ENCODE measurements at places on chromosomes 5 and 9.
A peak's percentile ranks its signal among the peaks of the same experiment; 100 is the strongest.

DNA sequence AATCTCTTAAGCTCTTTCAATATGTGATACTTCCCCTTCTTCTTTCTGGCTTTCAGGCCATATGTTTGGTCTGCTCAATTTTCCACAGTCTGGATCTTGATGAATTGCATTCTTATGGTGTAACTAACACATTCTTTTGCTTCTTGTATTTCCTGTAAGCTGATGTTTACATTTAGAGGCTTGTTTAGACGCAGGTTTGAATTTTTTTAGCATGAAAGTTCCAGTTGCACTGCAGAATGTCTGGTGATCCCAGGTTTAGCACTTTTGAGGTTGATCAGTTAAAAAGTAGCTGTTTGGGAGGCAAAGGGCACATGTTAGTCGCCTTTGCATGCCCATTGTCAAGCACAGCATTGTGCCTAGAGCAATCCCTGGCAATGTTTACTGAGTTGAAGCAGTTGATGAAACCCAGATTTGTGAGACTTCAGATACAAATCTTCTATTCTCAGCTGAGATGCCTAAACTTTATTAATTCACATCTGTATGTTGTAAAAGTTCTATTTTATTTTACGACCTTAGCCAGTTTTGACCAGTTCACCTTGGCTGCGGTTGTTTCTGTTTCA is 59.6 kb upstream of the SPATA31C2 start:
- peak; percentile 40 for DNase-seq

DNA sequence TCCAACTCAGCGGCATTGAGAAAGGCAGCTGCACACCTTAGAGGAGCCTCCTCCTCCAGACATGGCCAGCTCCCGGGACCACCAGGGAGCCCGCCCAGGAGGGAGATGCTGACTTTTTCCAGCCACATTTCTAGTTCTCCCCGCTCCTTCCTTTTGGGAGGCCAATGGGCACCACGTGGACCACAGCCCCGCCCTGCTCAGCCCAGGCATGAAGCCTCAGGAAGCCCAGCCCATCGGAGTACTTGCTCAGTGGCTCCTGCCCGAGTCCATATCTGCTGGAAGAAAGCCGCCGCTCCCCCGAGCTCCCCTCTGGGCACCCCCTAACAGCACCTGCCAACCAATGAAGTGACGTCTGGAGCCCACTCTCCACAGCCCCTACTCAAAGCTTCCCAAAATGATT is 52.4 kb downstream of the SMIM23 start:
- no peak for DNase-seq

- DNase-seq: no peak
Measured at GRCh38 chr9:22285066-22285465, 161.6 kb upstream of the DMRTA1 start.

GRCh38 chr9:1918622-1919021 is 96.5 kb upstream of the SMARCA2 start:
- peak; percentile 8 for DNase-seq

Measured in ELF-1 (cell line).